Cortex of kidney (tissue), 1 donor: ENCODE measurements at places on chromosomes 7 and 10.

- DNase-seq: no peak
These were observed 6.6 kb downstream of the CPA2 start for GRCh38 chr7:130273081-130273932.

DNA sequence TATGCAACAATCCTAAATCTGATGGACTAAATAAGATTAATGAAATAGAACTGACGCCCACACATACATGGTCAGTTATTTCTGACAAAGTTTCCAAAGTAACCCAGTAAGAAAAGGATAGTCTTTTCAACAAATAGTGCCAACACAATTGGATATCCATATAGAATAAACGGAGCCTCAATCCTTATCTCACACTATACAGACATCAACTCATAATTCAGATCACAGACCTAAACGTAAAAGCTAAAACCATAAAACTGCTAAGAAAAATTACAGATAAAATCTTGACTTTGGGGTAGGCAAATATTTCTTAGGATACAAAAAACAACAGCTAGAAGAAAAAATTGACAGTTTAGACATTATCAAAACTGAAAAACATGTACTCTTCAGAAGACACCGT is 8.5 kb downstream of the CACUL1 start:
- DNase-seq: no peak

GRCh38 chr10:26310361-26310760 is 93.8 kb downstream of the GAD2 start:
- no peak for DNase-seq

DNA sequence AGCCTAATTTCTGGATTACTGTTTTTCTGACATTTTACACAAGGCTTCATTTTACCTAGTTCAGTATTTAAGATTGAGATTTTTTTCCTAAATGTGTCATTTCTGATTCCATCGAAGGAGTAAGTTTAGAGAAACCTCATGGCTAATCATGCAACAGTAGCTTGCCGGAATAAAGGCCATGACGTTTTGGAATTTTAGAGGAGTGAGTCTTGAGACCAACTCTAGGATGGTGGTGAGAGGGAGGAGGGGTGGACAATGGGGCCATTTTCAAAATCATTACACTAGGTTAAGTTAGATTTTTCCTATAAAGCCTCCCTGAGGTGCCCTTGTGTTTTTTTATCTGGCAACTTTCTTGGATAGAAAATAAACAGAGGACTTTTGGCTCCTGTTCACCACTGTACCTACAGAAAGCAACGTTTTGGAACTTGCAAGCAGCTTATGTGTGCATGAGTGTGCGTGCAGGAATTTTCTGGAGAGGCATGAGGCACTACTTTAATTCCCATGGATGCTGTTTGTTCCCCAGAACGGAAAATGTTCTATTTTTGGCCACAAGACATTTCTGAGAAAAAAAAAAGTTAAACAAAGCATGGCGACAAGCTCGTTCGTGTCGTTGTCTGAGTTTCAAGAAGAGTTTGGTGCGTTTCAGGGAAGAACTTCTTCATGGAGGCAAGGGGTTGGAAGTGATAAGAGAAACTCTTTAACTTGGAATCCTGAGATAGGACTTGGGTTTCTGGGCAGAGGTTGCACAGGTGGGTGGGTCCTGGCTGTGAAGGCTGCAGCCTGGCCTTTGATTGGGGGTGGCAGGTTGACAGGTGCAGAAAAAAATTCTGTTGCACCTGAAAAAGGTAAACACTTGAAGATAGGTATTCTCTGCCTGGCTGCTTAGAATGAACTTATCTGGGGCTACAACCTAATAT is 178.1 kb downstream of the PTEN start:
- DNase-seq: no peak

DNA sequence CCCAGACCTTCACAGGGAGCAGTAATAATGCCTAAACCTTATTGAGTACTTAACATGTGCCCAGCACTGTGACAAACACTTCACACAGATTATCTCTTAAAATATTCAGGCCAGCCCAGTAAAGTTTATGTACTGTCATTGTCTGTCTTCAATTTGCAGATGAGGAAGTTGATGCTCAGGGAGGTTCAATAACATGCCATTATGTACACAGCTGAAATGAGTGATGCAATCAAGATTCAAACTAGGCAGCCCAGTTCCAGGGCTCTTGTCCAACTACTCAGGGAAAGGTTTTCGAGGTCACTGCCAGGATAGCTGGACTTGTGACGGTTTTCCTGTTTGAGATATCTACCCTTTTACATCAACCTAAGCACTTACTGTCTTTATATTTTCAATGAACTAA is 56.1 kb downstream of the AUTS2 start:
- DNase-seq: no peak

GRCh38 chr10:67912331-67912946 is 28.0 kb downstream of the SIRT1 start:
- DNase-seq: no peak

GRCh38 chr7:44060948-44061644 is 4.3 kb downstream of the PGAM2 start:
- DNase-seq: no peak

GRCh38 chr7:70810558-70811139 is 321.3 kb upstream of the GALNT17 start:
- DNase-seq: no peak

GRCh38 chr10:22630234-22631174 is 83.9 kb downstream of the PIP4K2A start:
- DNase-seq: no peak

DNA sequence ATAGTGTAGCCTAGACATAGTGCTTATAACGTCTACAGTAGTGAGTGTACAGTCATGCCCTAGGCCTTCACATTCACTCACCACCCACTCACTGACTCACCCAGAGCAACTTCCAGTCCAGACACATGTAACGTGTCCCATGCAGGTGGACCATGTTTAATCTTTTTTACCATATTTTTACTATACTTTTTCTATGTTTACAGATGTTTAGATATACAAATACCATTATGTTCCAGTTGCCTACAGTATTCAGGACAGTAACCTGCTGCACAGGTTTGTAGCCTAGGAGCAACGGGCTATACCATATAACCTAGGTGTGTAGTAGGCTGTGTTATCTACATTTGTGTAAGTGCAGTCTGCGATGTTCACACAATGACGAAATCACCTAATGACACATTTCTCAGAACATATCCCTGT is 11.0 kb downstream of the MPP7 start:
- DNase-seq: no peak

- no peak for DNase-seq
These were observed 156.4 kb upstream of the MINDY3 start for GRCh38 chr10:16016688-16017087.

GRCh38 chr7:149731207-149731955 is 42.0 kb downstream of the ZNF467 start:
- no peak for DNase-seq

GRCh38 chr10:114648368-114648767 is 9.7 kb downstream of the ABLIM1 start:
- no peak for DNase-seq

DNA sequence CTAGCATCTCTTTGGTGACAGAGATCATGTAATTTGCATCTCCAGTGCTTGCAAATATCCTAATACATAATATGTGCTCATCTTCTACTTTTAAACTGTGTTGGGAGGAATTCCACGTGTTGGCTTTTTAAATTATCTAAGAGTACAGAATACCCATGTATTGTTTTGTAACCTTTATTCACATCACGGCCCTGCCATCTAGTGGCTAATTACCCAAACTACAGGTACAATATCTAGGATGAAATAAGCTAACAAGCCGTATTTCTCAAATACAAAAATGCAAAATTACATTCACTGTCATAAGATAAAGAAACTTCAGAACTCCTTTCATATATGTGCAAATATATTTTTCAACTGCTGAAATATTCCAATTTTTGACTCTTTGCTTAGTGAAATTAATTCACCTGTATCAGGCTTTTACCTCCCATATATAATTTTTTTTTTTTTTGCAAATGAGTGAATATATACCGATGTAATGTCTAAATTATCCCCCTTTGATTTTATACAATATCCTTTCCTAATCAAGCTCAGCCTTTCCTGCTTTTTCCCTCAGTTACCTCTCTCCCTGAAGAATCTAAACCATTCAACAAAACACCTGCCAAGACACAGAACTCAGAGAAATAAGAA is 30.3 kb upstream of the LSM8 start:
- no peak for DNase-seq

- no peak for DNase-seq
These were observed 9.2 kb downstream of the CPSF4 start for GRCh38 chr7:99447943-99448342.

DNA sequence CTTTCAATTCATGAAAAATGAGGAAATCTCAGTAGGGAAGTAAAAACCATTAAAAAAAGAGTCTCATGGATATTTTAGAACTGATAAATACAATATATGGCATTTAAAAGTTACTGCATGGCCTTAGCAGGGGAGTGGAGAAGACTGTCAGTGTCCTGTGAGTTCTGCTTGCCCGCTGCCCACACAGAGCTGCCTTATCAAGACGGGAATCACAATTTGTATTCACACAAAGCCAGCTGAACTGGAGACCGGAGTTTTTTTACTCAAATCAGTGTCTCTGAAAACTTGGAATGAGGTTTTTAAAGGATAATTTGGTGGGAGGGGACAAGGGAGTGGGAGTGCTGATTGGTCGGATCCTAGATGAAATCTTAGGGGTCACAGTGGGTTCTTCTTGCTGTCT is 17.1 kb downstream of the LANCL2 start:
- no peak for DNase-seq

DNA sequence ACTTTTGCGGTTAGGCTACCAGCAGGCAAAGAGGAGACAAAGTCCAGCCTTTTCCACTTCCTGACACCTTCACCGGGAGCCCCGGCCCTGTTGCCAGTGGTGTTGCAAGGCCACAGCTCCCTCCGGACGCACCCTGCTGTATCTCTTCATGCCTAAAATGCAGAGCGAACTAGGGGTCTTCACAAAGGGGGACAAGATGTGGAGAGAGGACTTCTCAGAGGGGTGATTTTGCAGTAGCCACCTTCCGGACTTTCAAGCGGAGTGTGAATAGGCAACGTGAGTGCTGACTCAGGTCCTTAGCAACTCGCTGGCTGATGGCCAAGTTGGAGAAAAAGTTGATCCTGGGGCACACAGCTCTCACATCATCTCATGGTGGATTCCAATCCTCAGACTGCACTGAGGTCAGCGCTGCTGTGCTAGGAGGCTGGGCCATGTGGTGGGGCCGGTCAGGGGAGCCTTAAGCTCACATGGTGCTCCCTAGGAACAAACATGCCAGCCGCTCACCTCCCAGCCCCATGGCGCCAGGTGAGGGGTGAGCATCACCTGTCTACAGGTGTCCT is 166.3 kb downstream of the LCOR start:
- no peak for DNase-seq

GRCh38 chr10:23099816-23100215 is 4.4 kb downstream of the MSRB2 start:
- DNase-seq: no peak

DNA sequence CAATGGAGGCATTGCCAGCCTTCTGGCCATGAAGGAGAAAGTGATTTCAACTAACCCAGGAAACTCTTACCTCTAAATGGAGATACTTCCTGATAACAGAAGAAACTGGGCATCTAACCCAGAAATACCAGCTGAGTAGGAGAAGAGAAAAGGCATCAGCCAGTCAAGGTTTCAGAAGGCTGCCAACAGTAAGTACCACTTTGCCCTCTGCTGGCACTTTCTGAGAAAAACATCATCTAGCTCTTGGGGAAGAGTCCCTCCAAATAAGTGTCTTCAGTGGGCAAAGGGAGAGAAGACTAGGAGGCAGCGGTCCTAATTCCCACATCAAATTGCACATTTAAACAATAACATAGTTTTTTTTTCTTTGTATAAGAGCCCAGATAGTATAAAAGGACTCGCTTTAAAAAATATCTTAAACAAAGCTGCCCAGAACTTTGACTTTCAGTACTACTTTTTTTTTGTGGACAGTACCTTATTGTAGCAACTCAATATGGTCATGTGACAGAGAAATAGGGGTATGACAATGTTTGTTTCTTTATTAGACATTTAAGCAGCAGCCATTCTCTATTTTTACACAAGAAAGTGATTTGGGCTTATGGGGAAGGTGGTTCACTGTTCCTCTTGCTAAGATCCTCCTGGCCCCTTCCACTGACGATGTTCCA is 157.3 kb downstream of the CTTNBP2 start:
- no peak for DNase-seq

GRCh38 chr7:149291781-149292461 is 29.9 kb downstream of the ZNF783 start:
- DNase-seq: no peak

GRCh38 chr7:122885583-122886356 is 490 bp downstream of the CADPS2 start:
- DNase-seq: no peak

- DNase-seq: no peak
These were observed 196.9 kb downstream of the ZEB1 start for GRCh38 chr10:31515819-31516402.

GRCh38 chr10:44344727-44345126 is 40.2 kb downstream of the CXCL12 start:
- no peak for DNase-seq

DNA sequence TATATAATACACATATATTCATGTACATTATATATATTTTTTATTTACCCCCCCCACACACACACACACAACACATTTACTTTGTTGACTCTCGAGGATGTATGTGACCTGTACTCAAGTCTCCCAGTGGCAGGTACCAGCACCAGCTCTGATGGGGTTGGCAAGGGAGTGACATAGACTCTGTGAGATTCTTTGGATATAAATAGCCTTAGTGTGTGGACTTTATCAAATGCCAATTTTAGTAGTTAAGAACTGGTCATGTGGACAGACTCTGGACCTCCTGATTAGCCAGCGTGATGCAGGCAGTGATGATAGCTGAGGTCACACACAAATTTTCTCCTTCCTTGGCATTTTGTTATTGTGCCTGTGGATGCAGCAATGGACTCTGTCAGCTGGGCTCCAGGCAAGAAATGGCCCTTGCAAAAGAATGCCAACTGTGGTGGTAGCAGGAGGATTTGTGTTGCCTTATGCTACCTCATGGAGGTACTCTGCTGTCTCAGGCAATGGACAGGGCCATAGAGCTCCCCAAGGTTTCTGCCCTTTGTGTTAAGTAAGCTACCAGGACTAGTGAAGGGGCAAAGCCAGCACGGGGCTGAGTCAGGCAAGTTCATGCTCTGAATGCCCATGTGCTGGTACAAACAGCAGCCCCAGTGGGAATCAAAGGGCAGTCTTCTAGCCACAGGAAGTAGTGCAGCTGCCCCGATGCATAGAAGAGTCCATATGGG is 224.6 kb upstream of the ZWINT start:
- DNase-seq: no peak

DNA sequence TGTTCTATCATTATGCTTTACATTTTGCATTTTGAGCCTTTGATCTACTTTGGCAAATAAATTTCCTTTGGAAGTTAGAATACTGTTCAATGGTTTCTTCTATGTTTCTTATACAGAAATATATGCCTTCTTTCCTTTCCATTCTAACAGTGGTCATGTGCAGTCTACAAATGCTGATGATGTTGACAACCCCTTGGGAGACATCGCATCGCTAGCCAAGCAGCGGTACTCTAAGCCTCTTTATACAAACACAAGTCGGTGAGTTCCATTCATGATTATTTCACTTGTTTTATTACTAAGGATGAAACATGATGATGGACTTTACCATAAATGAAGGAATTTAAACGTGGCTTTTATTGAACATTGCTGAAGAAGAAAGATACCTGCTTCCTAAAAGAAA is 48.1 kb upstream of the ZPBP start:
- DNase-seq: no peak

- DNase-seq: no peak
These were observed 39.8 kb downstream of the ZEB1 start for GRCh38 chr10:31358688-31359330.

- no peak for DNase-seq
These were observed 1052.6 kb downstream of the REEP3 start for GRCh38 chr10:64573623-64574325.
